ENCODE measurements at places on chromosomes 2 and 18.

GRCh38 chr2:164754157-164755093 is 87.2 kb downstream of the COBLL1 start:
- DNase-seq = no peak

DNA sequence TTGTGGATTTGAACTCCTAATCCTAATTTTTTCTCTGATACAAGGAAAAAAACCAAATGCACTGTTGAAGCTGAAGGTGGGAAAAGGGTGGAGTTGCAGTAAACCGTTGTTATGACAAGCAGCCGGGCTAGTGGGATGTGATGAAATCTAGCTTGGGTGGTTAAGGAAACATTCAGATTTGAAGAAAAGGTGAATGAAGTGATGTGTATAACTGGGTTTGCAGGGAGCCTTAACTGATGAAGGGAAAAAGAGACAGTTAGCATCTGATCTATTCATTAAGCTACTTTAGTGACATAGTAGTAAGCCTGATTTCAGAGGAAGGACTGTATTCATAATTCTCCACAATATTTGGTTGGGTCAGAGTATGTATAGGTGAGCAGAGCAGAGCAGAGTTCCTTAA is 3.5 kb downstream of the EML6 start:
- DNase-seq = no peak

- no peak for DNase-seq
Observed at GRCh38 chr2:103808814-103809213, 1045.1 kb upstream of the POU3F3 start.

DNA sequence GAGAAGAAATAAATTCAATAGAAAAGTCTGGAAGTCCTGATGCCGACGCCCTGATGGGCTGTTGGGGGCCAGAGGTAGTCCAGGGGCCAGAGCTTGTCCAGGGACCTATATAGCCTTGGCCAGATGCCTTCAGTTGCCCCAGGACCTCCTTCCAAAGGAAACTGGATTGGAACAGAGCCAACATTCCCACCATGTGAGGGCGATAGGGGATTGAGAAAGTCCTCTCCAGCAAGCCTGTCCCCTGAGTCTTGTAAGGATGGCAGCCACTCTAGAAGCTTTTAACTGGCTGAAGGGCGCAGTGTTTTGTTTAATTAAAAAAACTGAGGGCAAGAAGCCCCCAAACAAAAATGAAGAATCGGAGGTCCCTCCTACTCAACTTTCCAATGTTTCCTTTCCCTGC is 54.9 kb upstream of the CDCA7 start:
- no peak for DNase-seq

GRCh38 chr2:66437109-66437690 is 2.3 kb downstream of the MEIS1 start:
- DNase-seq = no peak

- DNase-seq = no peak
Observed at GRCh38 chr2:13515254-13515653, 798.5 kb downstream of the TRIB2 start.

GRCh38 chr2:24912986-24913385 is 7.1 kb downstream of the ADCY3 start:
- no peak for DNase-seq

GRCh38 chr2:86700690-86701089 is 19.4 kb upstream of the RMND5A start:
- no peak for DNase-seq

- no peak for DNase-seq
Observed at GRCh38 chr2:224025874-224026273, 13.2 kb downstream of the SERPINE2 start.

DNA sequence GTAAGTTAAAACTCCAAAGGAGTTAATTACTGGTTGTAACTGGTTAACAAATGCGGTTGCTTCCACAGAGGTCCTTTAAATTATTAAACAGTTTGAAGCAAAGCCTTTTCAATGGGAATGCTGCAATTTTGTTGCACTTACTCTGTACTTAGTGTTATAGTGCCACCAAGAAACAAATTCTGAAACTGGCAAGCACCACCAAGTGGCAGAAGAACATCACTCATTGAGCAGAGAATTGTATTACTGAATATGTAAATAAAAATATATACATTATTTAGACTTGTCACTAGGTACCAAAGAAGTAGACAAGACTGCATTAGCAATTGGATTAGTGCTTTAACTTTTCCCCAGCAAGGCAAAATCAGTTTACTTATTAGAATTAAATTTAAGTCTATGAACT is 2.6 kb upstream of the TMEFF2 start:
- no peak for DNase-seq

GRCh38 chr2:101474731-101475384 is at the start of gene RFX8:
TSS of gene RFX8 (minus strand) at chr2:101475112. CDS start at chr2:101466848, 8,264 bp downstream.
- DNase-seq = peak; percentile 76

GRCh38 chr2:238987352-238987981 is 139.6 kb downstream of the TWIST2 start:
- DNase-seq = no peak

DNA sequence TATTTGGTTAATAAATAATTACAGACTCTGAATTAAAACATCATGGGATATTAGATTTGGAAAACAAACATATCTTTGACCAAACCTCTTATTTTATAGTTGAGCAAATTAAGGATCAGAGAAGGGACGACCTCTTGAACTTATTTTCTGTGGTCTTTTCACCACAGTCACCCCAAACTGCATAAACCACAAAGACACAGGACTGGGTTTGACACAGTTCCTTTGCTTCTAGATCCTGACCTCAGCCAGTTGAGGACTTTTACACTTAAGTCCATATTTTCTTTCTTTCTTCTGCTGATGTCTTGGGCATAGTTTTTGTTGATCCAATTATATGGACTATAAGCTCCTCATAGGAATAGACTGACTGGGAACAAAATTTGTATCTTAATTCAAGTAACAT is 234.0 kb upstream of the SLC14A2 start:
- DNase-seq = no peak

GRCh38 chr2:106638043-106638442 is 150.9 kb downstream of the CD8B2 start:
- DNase-seq = no peak

DNA sequence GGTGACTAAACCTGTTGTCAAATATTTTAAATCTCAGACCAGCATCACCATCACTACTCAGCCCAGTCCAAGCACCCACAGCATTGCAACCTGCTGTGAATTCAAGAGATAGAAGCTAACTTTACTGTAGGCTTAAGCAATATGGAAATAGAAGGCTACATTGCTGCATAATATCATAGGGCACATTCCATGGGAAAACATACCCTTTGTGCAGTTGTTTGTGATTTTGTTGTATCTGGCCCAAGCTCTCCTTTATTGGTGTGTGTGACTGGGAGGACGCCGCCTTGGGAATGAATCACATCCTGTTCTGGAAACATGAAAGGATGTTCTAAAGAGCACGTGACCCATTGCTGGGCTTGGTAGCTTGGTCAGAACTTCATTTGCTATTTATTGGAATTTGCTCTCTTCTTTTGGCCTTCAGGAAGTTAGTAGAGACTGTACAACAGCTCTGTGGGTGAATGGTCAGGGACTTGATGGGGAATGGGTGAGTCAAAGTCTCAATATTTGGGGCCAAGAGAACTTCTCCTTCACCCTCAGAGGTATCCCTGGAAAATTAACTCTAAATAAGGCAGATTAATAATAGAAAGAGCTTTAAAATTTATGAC is 106.8 kb upstream of the SERPINE2 start:
- DNase-seq = peak; percentile 84

DNA sequence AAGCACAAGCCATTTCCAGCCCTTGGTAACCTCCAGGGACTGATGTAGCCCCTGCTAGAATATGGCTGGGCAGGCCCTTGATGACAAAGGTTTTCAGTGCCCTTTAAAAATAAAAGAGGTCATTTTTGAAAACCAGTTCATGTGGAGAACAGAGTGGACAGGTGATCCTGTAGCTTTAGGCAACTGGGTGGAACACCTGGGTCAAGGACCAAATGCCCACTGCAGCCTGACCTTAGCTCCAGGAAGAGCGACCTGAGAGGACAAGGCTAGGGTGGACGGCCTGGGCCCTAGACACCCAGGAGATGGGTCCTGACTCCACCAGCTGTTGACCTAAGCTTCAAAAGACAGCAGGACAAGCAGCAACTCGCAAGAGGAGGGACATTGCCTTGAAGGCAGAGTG is 116.6 kb downstream of the LIPG start:
- DNase-seq = no peak

DNA sequence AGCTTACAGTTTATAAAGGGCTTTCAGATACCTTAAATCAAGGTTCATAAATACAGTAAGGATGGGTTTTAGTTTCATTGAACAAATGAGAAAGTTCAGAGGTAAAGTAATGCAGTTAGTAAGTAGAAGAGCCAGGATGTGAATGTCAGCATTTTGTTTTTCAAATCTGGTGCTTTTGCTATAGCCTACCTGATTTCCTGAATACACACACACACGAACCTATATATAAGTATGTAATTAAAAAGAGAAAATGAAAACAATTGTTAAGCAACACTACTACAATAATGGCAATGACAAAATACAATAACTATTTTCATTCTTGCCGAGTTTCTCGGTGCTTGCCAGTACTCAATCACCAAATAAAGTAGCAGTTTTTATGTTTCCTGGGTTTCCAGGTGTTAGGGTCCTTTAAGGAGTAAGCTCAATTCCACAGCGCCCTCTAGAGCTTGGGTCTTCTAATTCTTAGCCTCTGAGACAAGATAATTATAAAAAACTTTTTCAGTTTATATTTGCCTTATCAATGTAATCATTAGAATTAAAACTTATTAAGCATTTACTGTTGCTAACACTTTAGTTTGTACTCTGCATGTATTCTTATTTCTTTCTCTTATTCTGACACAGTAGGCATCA is 512.9 kb upstream of the ACVR2A start:
- peak; percentile 42 for DNase-seq

DNA sequence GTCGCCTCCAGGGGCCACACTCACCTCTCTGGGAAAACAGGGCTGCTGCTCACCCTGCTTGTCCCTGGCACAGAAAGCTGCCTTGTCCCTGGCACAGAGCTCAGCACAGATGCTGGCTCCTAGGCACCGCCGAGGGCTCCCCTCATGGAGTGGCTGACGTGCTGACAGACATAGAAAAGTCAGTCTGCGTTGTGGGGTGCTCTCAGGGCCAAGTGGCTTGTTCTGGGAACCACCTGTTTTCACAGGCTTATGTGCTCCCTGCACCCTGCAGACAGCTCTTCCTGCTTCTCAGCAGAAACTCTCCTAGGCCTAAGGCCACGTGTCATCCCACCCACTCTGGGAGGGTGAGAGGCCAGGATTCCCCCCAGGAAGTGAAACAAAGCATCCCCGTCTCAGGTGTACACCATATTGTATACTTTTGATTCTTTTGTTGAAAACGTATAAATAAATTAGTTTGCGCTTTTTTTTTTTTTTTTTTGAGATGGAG is 84.7 kb upstream of the TMEM200C start:
- no peak for DNase-seq

GRCh38 chr2:96881349-96882195 is 11.7 kb upstream of the SEMA4C start:
- no peak for DNase-seq

GRCh38 chr2:52571380-52572347 is 1195.9 kb upstream of the CHAC2 start:
- no peak for DNase-seq

DNA sequence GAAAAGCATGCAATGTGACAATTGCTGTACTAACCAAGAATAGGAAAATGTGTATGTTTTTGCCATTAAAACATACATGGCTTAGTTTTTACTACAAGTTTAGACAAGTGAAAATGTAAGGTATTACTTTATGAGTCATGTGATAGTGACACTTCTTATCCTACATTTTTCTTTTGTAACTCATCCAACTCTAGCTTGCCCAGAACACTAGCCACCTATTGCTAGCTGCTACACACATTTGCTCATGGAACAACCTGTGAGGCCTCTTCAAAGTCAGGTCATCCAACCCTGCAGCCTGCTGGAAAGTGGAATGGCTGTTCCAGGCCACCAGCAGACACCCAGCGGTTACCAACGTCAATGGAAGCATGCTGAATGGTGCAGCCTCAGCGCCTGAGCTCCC is 1043.9 kb downstream of the TMEM182 start:
- no peak for DNase-seq

- DNase-seq = peak; percentile 94
Observed at GRCh38 chr18:23861805-23862470, 152.6 kb upstream of the TTC39C start.

GRCh38 chr2:17971531-17972125 is 93.2 kb downstream of the KCNS3 start:
- no peak for DNase-seq

DNA sequence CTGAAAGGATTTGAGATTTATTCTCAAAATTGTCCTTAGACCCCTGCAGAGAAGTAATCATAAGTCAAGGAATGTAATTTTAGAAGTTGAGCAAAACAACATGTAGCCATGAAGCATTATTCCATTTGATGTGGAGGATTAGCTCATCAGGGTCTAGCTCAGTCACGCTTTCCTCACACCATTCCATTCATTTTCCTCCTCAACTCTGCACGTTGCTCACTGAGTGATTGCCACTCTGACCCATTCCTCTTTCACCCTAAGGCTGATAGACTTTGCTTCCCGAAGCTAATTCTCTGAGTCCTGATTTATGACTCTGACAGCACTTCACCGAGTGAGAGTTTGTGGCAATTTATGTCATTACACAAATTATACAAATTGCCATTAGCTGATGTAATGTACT is 820.6 kb upstream of the PIK3C3 start:
- DNase-seq = no peak

DNA sequence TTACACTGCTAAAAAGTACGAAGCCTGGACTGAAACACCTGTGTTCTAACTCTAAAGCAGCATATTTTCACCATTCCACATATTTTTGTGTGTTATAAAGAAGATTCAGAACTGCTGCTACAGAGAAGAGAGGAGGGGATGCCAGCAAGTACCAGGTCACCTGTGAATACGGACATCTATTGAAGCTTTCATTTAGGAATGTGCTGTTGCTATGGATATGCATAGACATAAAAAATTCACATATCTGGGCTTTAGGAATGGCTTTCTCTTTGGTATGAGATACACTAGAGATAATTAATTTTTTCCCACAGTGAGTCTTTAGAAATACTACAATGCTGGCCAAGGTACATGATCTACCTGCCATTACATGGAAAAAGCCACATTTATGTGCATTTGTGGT is 238.5 kb downstream of the WDR7 start:
- no peak for DNase-seq

- no peak for DNase-seq
Observed at GRCh38 chr2:32427672-32428610, 71.1 kb downstream of the BIRC6 start.

GRCh38 chr2:86396291-86396785 is 44.8 kb upstream of the KDM3A start:
- DNase-seq = peak; percentile 30

- no peak for DNase-seq
Observed at GRCh38 chr2:189137519-189137918, 42.0 kb downstream of the COL5A2 start.

DNA sequence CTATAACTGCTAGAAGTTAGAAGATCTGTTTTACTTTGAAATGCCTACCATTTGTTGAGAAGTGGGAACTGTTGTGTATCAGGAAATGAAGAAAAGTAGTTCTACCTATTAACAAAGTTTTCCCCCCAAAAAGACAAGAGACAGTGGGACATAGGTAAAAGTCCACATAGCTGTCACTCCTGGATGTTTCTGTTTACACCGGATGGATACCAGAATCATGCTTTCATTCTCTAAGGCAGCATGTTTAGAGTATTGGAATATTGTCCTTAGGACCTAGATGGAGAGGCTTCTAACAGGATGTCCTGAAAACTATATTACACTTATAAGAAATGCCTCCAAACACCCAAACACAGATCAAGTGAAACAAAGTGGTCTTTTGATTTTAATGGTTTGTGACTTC is 143.1 kb downstream of the MCFD2 start:
- DNase-seq = no peak

Data from mammary epithelial cell (primary cell).